Glutamatergic neuron (in vitro differentiated cells): ENCODE measurements at places on chromosomes 6 and 20. TPM values are rescaled to one million over a fixed set of nuclear protein-coding genes. Genes with fewer than 3 reads are reported as not detected.

KIF6 gene
- 1.1 TPM for total RNA-seq

SMLR1 gene
- not detected for total RNA-seq

PYGB gene
- 295 TPM for total RNA-seq

TFAP2D gene
- total RNA-seq = not detected

DEFB124 gene
- not detected for total RNA-seq

GRCh38 chr6:40320947-40321346 lies 266.2 kb downstream of the LRFN2 start:
- H3K27me3 ChIP-seq = peaks cover 15% of the 10 kb centered on the region
- peaks cover 8% of the 10 kb centered on the region for H3K36me3 ChIP-seq
- H3K4me1 ChIP-seq = peaks cover 11% of the 10 kb centered on the region
- no peak for DNase-seq
- H3K4me3 ChIP-seq = no peak overlapping the region
- no peak overlapping the region for H3K27ac ChIP-seq

DNA sequence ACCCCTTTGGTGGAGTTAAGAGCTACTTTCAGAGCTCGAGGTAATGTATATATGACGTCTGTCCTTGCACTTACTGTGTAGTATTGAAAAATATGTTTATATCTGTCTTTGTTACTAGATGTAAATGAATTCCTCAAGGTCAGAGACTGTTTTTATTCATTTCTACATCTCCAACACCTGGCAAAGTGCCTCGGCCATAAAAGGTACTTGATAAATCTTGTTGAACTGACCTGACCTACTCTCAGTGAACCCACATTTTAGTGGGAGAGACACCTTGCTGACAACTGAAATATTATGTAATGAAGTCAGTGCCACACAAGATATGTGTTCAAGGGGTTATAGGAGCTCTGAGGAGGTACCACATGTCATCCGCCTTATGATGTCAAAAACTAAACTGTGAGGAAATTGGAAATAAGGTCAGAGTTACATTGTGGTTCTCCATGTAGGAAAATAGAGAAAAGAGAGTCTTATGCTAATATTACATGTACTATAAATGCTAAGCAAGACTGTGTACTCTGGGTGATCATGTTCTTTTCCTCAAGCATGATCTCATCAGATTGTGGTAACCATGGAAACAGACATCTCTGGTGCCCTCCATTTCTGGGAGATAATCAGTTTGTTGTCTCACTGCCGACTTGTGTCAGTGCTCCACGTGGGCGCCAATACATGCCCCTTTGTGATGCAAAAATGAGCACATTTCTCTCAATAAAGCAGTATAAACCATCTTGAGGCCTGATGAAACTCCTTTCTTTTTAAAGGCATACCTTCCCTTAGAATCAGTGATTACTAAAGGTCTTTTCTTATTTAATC lies 5.7 kb upstream of the TMEM30A start:
- H3K36me3 ChIP-seq = no peaks in the 10 kb centered on the region
- no peak overlapping the region for H3K27ac ChIP-seq
- H3K4me3 ChIP-seq = no peak overlapping the region

- DNase-seq = no peak
- H3K4me1 ChIP-seq = no peaks in the 10 kb centered on the region
- no peak overlapping the region for H3K27ac ChIP-seq
- H3K36me3 ChIP-seq = peaks cover 11% of the 10 kb centered on the region
- H3K27me3 ChIP-seq = peaks cover 6% of the 10 kb centered on the region
Observed at GRCh38 chr20:59131551-59132285, 31.9 kb upstream of the ZNF831 start.
